CD4-positive, alpha-beta T cell (primary cell): ENCODE measurements at places on chromosomes 4 and X. TPM values are rescaled to one million over a fixed set of nuclear protein-coding genes. Genes with fewer than 3 reads are reported as not detected.

GRCh38 chrX:49039598-49040375, 3.4 kb downstream of the TFE3 start:
- peaks cover 42% of the 10 kb centered on the region for H3K4me1 ChIP-seq
- peak; percentile 2 for DNase-seq
- peaks cover 23% of the 10 kb centered on the region for H3K36me3 ChIP-seq
- peak overlapping the region; percentile 55 for H3K27ac ChIP-seq

- no peaks in the 10 kb centered on the region for H3K27me3 ChIP-seq
- H3K36me3 ChIP-seq: no peaks in the 10 kb centered on the region
- no peak for DNase-seq
- H3K4me1 ChIP-seq: no peaks in the 10 kb centered on the region
- H3K27ac ChIP-seq: no peak overlapping the region
Measured at GRCh38 chr4:35500812-35501211, 743.5 kb downstream of the ARAP2 start.

DNA sequence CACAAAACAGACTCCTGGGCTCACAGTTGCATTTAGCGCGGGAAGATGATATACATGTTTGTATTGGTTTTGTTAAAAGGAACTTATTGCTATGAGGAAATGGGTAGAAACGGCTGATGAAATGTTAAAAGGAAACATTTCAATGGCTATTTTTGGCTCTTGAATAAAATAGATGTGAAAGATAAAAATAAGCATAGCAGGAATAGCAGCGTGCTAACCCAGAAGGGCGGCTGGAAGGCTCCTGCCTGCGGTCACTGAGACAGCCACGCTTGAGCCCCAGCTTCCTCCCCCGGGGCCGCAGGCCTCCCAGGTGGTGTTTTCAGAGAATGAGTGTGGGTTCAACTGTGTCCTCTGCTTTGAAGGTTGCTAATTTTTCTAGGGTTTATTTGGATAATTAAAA, 35.0 kb upstream of the CLCN4 start:
- peaks cover 10% of the 10 kb centered on the region for H3K4me1 ChIP-seq
- H3K36me3 ChIP-seq: peaks cover 46% of the 10 kb centered on the region
- H3K27me3 ChIP-seq: no peaks in the 10 kb centered on the region

DNA sequence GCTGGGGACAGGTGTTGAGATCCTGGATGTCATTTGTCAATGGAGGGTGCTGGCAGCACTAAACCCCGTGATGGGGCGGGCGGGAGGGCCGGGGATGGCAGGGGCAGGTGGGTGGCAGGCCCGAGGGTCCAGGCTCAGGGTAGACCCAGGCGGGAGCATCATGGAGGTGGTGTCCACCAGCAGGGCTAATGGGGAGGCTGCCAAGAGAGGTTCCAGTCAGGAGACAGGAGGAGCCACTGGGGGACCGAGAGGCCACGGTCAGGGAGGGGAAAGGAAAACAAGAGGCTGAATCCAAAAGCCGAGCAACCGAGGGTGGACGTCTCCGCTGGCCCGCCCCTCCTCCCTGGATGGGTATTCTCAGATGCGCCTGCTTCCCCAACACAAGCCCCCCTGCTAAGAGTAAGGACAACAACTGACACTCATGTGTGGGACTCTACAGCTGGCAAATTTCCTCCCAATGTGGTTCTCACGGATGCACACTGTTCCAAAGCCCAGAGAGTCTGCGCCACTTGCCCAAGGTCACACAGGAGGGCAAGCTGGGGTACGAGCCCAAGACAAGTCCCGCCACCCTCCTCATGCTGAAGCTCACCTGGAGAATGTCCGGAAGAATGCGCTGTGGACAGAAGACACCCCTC, 132.0 kb downstream of the CPZ start:
- no peak overlapping the region for H3K4me3 ChIP-seq
- no peak overlapping the region for H3K27ac ChIP-seq
- no peaks in the 10 kb centered on the region for H3K36me3 ChIP-seq

DNA sequence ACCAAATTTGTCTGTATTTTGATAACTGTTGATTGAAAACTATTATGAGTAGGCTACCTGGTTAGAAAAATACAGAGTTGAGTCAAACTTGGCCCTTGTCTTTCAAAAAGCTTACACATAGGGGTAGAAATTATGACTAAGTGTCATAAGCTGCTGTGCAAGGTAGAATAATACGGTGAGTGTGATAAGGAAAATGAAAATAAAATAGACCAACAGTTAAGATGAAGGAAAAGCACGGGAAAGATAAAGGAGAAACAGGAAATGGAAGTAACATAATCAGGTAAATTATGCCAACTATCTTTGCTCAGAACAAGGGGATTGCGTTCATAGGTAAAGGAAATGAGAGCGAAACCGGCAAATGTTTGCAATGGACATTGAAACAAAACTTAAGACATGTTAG, 302.5 kb downstream of the PCDH7 start:
- H3K27ac ChIP-seq: no peak overlapping the region
- H3K4me3 ChIP-seq: no peak overlapping the region
- H3K4me1 ChIP-seq: no peaks in the 10 kb centered on the region
- no peak for DNase-seq
- H3K36me3 ChIP-seq: no peaks in the 10 kb centered on the region

GRCh38 chr4:82500435-82501153, 61.2 kb downstream of the TMEM150C start:
- H3K27me3 ChIP-seq: no peaks in the 10 kb centered on the region
- H3K4me3 ChIP-seq: no peak overlapping the region
- H3K36me3 ChIP-seq: no peaks in the 10 kb centered on the region
- no peak for DNase-seq

DNA sequence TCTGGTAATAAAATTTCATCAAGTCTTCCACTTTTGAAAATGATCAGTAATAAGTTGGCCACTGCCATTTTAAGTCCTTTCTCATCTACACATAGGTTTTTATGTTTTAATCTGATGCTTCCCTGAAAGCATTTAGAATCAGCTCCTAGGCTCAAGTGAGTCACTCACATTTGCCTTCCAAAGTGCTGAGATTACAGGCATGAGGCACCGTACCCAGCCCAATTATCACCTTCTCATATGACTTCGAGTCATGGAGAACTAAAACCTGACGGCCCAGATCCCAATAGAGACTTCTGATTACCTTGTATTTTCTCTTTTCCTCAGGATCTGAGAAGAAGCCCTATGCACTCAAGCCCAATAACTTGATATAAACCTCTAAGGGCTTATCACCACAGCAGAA, 140.8 kb downstream of the OPHN1 start:
- no peaks in the 10 kb centered on the region for H3K27me3 ChIP-seq
- DNase-seq: no peak
- H3K4me3 ChIP-seq: no peak overlapping the region
- H3K4me1 ChIP-seq: no peaks in the 10 kb centered on the region

- no peak for DNase-seq
- peaks cover 15% of the 10 kb centered on the region for H3K4me1 ChIP-seq
- H3K4me3 ChIP-seq: peak overlapping the region; percentile 87
- no peaks in the 10 kb centered on the region for H3K27me3 ChIP-seq
- no peak overlapping the region for H3K27ac ChIP-seq
Measured at GRCh38 chr4:184734758-184735157, 862 bp upstream of the CENPU start.

DNA sequence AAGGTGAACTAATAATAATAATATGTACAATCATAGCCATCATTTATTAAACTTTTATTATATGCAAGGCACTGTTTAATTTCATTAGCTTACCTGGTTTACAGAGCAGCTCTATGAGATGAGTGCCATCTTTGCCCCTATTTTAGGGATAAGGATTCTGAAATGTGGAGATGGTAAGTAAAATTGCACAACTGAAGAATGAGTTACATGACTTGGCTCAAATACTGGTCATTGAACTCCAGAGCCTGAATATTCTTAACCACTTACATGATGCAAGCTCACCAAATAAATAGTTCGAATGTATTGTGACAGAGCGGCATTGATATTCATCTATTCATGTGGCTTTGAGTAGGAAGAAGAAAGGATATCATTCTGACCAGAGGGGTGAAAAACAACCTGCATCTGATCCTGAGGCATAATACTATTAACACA, 11.7 kb downstream of the ALB start:
- H3K4me3 ChIP-seq: no peak overlapping the region
- H3K27me3 ChIP-seq: no peaks in the 10 kb centered on the region
- no peaks in the 10 kb centered on the region for H3K36me3 ChIP-seq
- H3K27ac ChIP-seq: no peak overlapping the region
- no peaks in the 10 kb centered on the region for H3K4me1 ChIP-seq

GRCh38 chr4:138420471-138420870, 178.3 kb upstream of the SLC7A11 start:
- no peaks in the 10 kb centered on the region for H3K4me1 ChIP-seq
- no peaks in the 10 kb centered on the region for H3K27me3 ChIP-seq
- DNase-seq: no peak
- no peak overlapping the region for H3K4me3 ChIP-seq
- no peak overlapping the region for H3K27ac ChIP-seq

DNA sequence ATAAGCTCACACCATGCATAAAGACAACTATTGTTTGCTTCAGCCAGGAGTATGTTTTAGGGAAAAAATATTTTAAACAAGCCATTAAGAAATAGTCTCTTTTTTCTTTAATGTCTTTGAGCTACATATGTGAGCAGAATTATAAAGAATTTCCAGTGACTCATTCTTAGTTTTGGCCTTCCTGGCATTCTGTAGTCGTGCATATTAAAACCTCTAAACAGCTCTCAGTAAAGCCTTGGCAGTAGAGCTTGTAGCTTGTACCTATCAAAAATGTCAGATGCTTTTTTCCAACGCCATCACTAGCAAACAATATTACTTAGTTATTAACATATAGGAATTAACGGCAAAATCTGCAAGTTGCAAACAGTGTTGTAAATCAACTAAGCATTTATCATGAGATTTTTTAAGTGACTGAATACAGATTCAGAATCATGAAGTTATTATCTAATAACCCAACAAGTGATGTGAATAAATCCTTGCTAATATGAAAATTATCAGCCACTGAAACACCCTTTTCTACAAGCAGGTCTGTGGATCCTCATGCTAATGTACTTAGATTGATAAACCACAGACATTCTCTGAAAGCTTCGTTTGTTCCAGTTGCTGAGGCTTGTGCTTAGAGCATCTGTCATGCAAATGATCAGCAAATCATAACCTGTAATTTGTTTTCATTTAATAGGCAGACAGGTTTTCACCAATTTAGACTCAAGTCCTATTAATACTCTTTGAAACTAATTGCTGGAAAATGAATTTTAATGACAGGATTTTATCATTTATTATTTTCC, 412.0 kb upstream of the ATOH1 start:
- DNase-seq: no peak
- no peak overlapping the region for H3K4me3 ChIP-seq
- H3K27me3 ChIP-seq: no peaks in the 10 kb centered on the region
- no peaks in the 10 kb centered on the region for H3K4me1 ChIP-seq

- no peak for DNase-seq
- no peaks in the 10 kb centered on the region for H3K36me3 ChIP-seq
- H3K27ac ChIP-seq: no peak overlapping the region
- H3K4me1 ChIP-seq: peaks cover 30% of the 10 kb centered on the region
Measured at GRCh38 chr4:680928-681645, 6.7 kb downstream of the MYL5 start.

DNA sequence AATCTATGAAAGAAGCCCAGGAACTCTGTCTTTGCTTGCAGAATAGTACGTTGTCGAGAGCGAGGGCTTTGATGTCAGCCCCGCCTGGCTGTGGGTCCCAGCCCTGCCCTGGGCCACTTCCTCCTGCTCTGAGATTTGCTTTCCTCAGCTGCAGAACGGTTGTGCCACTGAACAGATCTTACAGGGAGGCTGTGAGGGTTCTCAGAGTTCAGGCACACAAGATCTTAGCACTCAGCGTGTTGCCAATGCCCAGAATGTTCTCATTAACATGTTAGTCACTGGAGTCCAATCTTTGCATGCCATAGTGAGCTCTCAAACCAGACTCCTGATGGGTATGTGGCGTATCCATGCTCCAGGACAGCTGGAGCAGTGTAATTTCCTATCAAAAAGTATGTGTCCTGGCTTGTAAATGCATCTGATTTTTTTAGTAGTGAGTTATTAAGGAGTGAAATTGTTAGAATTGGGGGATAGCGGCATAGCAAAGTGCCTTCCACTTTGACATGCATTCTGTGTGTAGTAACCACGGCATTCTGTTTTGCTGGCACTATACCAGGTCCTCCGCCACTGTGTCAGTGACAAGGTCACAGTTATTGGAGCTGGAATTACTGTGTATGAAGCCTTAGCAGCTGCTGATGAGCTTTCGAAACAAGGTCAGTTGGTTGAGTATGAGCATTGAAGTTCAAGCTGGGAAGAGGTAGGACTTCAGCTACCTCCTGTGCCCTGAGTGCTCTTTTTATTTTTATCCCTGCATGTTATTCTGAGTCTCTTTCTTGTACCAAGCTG, 31.6 kb downstream of the TKTL1 start:
- no peaks in the 10 kb centered on the region for H3K36me3 ChIP-seq
- H3K4me3 ChIP-seq: peak overlapping the region; percentile 24
- H3K27me3 ChIP-seq: no peaks in the 10 kb centered on the region
- peak; percentile 70 for DNase-seq

DNA sequence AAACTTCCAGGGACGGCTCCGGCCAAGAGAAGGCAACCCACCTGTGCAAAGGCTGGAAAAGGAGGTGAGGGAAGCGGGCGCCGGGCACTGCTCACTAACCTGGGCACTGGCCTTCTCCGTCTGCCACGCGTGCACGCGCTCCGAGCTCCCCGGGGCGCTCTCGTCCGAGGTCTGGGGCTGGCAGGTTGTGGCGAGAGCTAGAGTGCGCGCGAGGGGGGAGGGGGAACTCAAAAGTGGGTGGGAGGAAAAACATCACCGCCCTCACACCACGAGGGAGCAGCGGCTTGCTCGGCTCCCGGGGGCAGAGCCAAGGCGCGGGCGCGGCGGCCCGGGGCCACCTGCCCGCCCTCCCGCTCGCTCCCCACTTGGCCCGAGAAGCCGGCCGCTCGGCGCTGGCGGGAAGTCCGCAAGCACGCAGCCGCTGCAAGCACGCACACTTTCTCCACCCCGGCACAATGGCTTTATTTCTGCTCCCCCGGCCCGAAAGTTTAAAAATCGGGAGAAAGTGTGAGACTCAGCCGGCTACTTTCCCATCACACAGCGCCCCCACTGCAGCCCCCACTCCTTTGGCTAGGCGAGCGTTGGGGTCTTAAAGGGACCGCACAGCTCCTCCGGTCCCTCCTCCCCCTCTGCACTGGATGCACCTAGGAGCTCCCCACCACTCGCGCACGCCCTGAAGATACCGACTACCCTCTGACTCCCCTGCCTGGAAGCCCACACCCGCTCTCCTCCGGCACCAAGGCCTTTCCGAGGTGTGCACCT, at the start of gene CHRDL1:
CHRDL1 (minus strand) TSS at position 173 of the 762 bp plus-strand sequence. CDS start 3,636 bp downstream, outside the sequence.
- DNase-seq: no peak
- no peaks in the 10 kb centered on the region for H3K4me1 ChIP-seq
- no peak within 1 kb of the TSS for H3K27ac ChIP-seq

The SAGE1 gene
- not detected for total RNA-seq

The PPARGC1A gene
- not detected for total RNA-seq

The PNCK gene
- 1.0 TPM for total RNA-seq

The PDE6B gene
- total RNA-seq: 11.4 TPM

The CXorf49 gene
- total RNA-seq: not detected

The SYNPO2 gene
- 0.22 TPM for total RNA-seq

The PPEF1 gene
- 0.34 TPM for total RNA-seq
